ENCODE measurements at places on chromosomes 6 and 20. TPM values are rescaled to one million over a fixed set of nuclear protein-coding genes. Genes with fewer than 3 reads are reported as not detected.

TINAG gene
- not detected for total RNA-seq

PTPRA gene
- total RNA-seq: 56.6 TPM

COMMD7 gene
- total RNA-seq: 24.8 TPM

KIF6 gene
- not detected for total RNA-seq

YWHAB gene
- 267 TPM for total RNA-seq

GRIK2 gene
- 6.6 TPM for total RNA-seq

GMDS gene
- 9.8 TPM for total RNA-seq

TXLNB gene
- not detected for total RNA-seq

CGAS gene
- 38.4 TPM for total RNA-seq

OR2H2 gene
- total RNA-seq: not detected

HEY2 gene
- not detected for total RNA-seq
